Ureter (tissue), 1 donor: ENCODE measurements at places on chromosomes 3 and 15. TPM values are rescaled to one million over a fixed set of nuclear protein-coding genes. Genes with fewer than 3 reads are reported as not detected.

DNA sequence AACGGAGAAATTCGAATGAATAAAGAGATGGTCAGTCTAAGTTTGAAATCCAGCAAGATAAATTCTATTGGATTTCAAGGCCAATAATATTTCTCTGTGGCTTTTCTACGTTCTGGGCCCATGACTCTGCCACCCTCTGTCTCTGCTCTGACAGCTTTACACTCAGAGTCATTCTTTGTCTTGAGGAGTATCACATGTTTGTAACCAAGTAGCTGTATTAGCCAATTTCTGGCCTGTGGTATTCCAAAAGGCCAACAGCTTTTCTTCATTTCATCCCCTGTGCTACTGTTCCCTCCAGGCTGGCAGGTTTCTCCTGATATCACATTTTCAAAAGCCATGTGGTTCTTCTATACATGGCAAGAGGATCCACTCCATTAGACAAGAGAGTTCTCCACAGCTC lies 324.1 kb upstream of the CNTN4 start:
- DNase-seq = no peak

DNA sequence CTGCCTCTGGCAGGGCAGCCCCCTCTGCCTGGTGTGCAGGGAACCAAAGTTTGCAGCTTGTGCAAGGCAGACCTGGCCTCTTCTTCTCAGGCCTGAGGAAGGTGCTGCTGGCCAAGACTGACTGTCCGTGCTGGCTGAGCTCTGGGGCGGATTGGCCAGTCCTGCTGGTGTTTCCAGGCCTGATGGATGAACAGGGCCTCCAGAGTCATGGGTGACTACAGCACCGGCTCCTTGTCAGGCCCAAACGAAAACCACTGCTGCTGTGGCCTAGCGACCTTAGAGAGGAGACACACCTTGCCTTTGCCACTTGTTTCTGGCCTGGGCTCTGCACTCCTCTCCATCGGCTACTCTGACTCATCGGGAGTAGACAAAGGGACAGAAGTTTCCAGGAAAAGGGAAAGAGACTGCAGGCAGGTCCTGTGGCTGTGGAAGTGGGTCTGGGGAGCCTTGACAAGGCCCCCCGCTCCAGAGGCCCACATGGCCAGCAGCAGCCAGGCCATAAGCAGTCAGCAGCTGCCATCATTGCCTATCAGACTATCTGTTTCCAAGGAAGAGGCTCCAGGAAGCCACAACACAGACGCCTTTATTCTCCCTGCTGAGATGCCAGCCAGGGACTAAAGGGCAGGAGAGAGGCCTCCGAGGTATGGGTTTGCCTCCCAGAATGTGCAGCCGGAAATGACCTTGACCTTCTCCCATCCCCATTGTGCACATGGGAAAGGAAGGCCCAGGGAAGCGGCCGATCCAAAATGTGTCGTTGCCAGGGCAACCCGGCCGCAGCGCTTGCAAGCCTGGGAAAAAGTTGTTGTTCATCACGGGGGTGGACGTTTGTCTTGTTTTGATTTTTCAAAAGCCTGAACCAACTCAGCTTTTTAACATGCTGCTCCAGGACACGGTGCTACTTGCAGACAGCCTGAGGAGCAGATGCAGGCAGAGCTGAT lies 160.5 kb downstream of the CHSY1 start:
- no peak for DNase-seq

GRCh38 chr3:66638717-66639116 lies 137.9 kb upstream of the LRIG1 start:
- DNase-seq = no peak

GRCh38 chr15:45884755-45885445 lies 250.1 kb downstream of the SQOR start:
- no peak for DNase-seq

DNA sequence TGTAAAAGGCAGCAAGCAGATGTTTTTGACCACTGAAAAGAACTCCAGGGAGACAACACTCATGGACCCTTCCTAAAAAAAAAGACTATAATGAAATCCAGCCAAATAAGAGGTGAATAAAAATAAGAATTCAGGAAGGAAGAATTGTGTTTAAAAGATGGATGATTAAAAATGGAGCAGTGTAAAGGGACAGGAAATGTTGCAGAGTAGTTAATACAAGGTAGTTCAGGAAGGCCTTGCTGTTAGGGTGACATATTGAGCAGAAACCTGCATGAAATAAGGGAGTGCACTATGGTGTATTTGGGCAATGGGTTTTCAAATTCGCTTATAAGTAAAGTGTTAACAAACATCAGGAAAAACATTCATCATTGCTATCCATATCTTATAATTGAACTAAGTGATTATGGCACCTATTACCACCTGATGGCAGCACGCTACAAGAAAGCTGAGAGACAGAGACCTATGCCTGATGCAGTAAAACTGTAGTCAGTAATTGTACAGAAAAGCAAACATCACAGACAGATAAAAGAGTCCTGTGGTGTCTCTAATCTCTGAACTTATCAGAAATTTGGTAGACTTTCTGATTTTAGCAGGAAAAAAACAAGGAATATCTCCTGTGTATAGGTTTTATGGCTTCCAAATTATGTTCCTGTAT lies 5.8 kb upstream of the DBR1 start:
- no peak for DNase-seq

GRCh38 chr3:61371123-61371522 lies 119.9 kb upstream of the FHIT start:
- no peak for DNase-seq

- no peak for DNase-seq
Observed at GRCh38 chr3:38649500-38650247, at the start of gene SCN5A. SCN5A (minus strand) TSS chr3:38649687; CDS start chr3:38633307, 16,380 bp downstream.

GRCh38 chr3:49534581-49535441 lies 19.5 kb upstream of the BSN start:
- no peak for DNase-seq

DNA sequence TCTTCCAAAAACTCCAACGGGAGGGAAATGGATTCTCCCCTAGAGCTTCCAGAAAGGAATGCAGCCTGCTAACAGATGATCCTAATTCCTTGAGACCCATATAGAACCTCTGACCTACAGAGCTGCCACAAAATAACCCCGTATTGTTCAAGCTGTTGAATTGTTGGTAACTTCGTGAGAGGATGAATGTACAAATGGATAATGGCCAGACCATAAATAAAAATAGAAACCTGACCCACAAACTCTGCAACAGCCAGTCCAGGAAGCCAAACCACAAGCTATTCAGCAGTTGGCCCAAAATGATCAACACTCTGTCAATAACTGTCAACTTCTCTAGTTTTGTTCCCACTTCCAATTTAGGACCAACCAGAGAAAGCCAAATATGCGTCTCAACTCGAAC lies 414.0 kb upstream of the ZNF717 start:
- DNase-seq = no peak

- no peak for DNase-seq
Observed at GRCh38 chr15:93265111-93265556, 176.1 kb upstream of the RGMA start.

DNA sequence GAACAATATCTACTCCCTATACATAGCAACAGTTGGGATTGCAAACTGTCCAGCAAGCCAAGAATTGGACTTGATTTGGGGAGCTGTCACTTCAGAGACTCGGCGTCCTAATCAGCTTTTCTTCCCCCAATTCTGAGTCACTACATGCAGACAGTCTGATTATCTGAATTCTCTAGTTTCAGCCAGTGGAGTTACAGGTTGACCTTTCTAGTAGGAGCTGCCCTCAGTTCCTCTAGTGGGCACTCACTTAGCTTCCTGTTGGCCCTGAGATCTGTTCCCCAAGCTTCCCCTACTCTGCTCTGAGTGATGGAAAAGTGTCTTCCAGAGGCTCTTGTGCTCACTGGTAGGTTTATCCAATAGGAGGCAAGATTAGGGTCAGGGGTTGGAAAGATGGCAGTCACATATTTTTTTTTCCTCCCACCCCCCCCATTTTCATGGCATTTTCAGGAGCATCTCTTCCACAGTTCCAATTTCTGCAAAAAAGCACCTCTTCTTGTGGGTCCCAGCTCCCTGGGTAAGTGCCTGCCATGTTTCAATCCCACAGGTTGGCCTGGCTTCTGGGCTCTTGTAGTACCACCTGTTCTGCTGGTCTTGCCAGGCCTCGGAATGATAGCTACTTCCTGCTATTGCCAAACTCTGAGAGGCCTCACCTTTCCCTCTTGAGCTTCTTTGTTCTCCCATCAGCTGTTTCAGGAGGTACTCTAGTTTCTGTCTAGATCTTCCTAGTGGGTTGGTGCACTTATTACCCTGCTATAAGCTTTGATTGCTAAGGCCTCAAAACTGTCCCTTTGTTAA lies 182.2 kb downstream of the RAP2B start:
- no peak for DNase-seq

DNA sequence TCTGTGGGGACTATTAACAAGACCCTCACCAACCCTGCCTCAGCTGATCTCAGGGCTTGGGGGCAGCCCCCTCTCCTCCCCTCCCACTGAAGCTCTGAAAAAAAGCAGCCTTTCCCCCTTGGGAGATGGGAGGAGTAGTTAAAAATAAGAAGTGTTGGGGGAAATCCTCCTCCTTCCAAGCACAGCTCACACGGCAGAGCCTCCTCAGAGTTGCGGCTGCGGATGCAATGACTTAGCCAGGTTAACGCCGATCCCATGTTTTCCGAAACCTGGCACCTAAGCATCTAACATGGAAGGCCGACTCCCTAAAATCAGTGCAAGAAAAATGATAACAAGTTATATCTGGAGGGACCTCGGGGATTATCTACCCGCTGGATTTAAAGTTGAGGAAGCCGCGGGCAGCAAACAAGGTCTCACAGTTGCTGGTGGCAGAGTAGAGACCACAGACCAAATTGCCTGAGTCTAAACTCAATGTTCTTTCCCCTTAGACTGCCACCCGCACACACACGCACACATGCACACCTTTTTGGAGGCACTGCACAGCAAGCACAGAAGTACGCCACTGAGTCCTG lies 1.1 kb upstream of the TPM1 start:
- DNase-seq = no peak

GRCh38 chr3:177878192-177878591 lies 658.0 kb upstream of the KCNMB2 start:
- no peak for DNase-seq

GRCh38 chr15:29435811-29436210 lies 166.2 kb upstream of the NSMCE3 start:
- no peak for DNase-seq

DNA sequence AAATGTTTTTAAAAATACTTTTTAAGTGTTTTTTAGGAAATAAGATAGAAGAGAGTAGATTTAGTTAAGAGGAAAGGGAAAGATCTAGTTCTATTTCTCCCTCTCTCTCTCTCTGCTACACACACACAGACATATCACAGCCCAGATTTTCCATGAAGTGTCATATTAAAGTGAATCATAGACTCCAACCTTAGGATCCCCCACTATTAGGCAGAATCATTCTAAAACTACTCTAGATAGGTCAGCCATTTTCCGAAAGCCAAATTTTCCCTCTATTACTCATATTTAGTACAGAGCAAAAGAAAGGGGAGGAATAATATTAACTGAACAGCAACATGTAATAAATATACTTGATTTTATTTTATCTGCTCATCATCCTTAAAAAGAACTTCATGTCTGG lies 45.1 kb upstream of the RSL24D1 start:
- no peak for DNase-seq

DNA sequence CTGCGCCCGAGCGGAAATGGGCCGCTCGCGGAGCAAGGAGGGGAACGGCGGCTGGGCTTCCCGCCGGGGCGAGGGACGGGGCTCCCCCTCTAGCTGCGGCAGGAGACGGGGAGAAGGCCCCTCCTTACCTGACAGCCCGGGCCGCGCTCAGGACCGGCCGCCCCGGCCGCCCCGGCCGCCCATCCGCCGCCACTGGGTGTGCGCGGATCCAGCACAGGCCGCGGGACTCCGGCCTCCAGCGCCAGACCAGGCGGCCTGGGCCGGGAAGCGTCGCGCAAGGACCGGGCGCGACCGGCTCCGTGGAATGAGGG lies 296 bp downstream of the TPRA1 start:
- DNase-seq = no peak

- DNase-seq = no peak
Observed at GRCh38 chr3:196444500-196444894, 12.3 kb upstream of the UBXN7 start.

DNA sequence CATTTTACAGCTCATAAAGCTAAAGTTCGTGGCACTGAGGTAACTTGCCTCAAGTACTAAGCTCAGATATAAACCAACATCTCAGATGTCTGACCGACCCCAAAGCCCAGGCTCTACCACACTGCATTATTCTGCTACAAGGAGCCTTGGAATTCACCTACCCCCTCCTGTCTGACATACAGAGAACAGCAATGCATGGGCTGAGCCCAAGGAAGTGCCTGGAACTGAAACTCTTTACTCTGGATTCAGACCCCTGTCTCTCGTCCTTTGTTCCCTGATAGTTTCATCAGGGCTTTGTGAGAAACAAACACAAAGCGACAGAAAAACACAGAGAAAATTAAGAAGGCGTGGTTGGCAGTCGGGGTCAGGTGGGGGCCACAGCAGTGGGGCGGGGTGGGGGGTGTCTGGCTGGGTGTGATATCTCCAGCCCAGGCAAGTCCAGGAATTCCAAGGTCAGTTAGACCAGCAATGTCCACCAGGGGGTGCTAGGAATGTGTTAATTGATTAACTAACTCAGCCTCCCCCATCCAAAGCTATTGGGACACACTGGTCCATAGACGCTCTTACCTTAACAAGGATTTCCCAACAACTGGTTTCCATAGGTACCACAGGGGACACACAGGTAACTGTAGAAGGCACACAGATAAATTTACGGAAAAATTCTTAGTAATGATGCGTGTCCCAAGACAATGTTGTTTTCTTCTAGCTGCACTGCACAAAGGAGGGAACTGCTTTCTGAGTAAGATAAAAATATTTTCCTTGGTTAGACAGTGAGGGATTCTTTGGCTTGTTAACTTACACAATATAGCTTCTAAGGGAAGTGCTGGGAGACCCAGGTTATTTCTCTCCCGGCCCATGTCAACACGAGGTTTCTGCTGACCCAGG lies 18.8 kb upstream of the SSUH2 start:
- DNase-seq = peak; percentile 56

Gene IRAK2
- total RNA-seq = 20.3 TPM

Gene ISLR2
- total RNA-seq = 0.21 TPM

Gene LEKR1
- total RNA-seq = 3.5 TPM

Gene PROS1
- total RNA-seq = 31.2 TPM

Gene COL6A5
- total RNA-seq = not detected

Gene RHOV
- 31.4 TPM for total RNA-seq

Gene PAK6
- 29.5 TPM for total RNA-seq

Gene IQCF5
- not detected for total RNA-seq

Gene GPR15
- 4.0 TPM for total RNA-seq

Gene OXSM
- 10.3 TPM for total RNA-seq

Gene DUOX1
- total RNA-seq = 85.5 TPM

Gene BLM
- 3.7 TPM for total RNA-seq

Gene STRIT1
- not detected for total RNA-seq

Gene FEZF2
- not detected for total RNA-seq
